T-helper 17 cell (primary cell): ENCODE measurements at places on chromosomes 2 and 18.
A peak's percentile ranks its signal among the peaks of the same experiment; 100 is the strongest.

DNA sequence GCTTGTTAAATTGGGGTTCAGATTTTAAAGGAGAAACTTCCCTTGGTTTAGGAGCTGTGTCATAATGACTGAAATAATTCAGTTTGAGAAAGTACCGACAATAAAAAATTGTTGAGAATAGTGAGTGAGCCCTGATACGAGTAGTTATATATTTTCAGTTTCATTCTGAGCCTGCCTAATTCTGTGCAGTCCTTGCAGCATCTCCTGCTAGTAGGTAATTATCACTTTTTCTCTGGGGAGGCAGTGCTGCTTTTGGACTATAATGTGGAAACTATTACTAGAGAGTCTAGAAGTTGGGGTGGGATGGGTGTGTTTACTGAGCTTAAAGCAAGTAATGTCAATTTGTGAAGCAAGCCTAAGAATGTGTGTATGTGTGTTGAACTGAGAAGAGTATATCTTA is 21.7 kb downstream of the ZNF638 start:
- peaks cover 18% of the 10 kb centered on the region for H3K36me3 ChIP-seq
- no peaks in the 10 kb centered on the region for H3K27me3 ChIP-seq

DNA sequence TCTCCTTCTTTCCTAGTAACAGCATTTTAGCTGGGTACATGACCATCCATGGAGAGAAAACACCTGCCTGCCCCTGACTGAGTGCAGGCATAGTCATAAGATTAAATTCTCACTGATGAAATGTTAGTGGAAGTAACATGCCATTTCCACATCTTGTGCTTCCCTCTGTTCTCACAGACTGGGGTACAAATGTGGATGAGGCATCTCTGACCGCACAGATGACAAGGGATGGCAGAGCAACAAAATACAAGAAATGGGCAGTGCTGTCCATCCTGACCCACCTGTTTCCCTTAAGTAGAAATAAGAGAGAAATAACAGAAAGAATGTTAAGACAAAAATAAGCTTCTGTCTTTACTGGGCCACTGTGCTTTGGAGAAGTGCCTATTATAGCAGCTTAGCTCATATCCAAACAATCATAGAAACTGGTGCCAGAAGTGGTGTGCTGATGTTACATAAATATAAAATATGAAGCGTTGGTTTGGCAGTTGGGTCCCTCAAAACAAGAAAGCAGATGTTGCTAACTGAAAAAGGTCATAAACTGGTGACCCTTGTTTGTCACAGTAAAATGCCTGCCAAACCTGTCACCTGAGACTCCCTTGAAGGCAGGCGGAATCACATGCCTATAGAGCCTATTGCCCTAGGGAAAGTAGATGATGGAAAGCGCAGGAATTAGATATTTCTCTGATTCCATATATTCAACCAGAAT is 72.4 kb upstream of the CCDC150 start:
- no peak for DNase-seq
- peaks cover 30% of the 10 kb centered on the region for H3K27me3 ChIP-seq
- H3K4me3 ChIP-seq: no peak overlapping the region
- no peaks in the 10 kb centered on the region for H3K36me3 ChIP-seq
- H3K4me1 ChIP-seq: no peaks in the 10 kb centered on the region
- no peak overlapping the region for H3K27ac ChIP-seq

GRCh38 chr2:229620289-229620688 is 94.1 kb downstream of the DNER start:
- H3K27ac ChIP-seq: no peak overlapping the region
- no peak overlapping the region for H3K4me3 ChIP-seq
- no peak for DNase-seq
- H3K27me3 ChIP-seq: peaks cover 8% of the 10 kb centered on the region
- H3K36me3 ChIP-seq: no peaks in the 10 kb centered on the region

DNA sequence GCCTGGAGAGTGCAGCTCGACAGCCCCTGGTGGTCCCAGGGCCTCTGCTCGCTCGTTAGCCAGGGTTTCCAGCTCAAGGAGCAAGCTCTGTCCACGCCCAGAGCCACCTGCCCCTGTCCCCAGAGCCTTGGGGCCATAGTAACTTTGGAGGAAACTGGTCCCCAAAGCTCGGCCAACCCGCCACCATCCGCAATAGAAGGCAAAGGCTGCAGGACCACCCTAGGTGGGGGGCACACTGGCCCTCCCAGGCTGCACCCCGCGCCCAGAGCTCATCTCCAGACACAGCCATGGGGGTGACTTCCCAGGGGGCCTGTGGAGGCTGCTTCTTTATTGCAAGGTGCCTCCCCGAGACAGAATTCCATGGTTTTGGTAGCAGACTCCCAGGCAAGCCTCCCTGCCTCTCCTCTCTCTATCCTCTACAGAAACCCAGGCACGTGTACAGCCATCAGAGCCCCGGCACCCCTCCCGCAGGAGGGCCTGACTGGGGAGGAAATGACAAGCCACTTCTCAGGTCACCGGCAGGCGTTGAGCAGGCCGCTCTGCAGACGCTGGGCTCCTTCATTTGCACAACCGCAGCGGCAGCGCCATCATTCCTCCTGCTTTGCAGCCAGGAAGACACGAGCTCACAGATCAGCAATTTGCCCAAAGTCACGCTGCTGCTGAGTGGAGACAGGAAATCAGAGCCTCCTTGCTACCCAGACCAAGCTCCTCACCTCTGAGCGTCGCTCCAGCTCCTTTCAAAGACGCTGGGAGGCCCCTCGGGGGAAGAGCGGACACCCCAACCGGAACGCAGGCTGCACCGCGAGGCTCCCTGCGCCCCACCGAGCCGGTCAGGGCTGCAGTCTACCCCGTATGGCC is 80.2 kb downstream of the NDUFA10 start:
- H3K4me3 ChIP-seq: peak overlapping the region; percentile 82
- H3K27ac ChIP-seq: peak overlapping the region; percentile 91
- H3K36me3 ChIP-seq: no peaks in the 10 kb centered on the region
- no peak for DNase-seq
- H3K4me1 ChIP-seq: peaks cover 12% of the 10 kb centered on the region
- H3K27me3 ChIP-seq: no peaks in the 10 kb centered on the region

- peaks cover 2% of the 10 kb centered on the region for H3K4me1 ChIP-seq
- DNase-seq: no peak
- H3K36me3 ChIP-seq: peaks cover 5% of the 10 kb centered on the region
- no peak overlapping the region for H3K27ac ChIP-seq
- peaks cover 17% of the 10 kb centered on the region for H3K27me3 ChIP-seq
These were observed 39.4 kb downstream of the STEAP3 start for GRCh38 chr2:119263025-119263424.
